Renal cortical epithelial cell (primary cell): ENCODE measurements at places on chromosomes 5 and 9.
A peak's percentile ranks its signal among the peaks of the same experiment; 100 is the strongest.

GRCh38 chr5:343461-344401, 22.2 kb downstream of the AHRR start:
- peak; percentile 14 for DNase-seq

DNA sequence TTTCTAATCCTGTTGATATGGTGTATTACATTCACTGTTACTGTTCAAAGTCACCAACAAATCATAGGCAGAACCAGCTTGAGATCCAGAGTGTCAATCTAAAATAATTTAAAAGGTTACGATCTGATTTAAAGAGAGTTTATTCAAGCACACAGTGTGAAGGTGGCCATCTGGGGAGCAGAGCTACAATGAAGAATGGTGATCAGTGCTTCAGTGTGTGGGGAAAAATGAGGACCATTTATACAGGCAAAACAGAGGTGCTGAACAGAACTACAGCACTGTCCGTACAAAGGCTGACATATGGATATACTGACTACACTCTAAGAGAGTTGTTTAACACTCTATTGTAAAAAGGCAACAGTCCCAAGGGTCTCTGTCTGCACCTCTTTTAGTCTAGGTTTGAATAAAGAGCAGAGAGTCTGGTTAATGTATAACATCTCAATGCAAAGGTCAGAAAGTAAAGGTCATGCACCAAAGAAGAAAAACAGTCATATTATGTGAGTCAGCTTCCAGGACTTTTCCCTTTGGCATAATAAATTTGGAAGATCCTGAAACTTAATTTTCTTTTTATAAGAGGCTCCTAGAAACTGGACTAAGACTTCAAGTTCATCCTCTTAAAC, 29.7 kb upstream of the TDRD7 start:
- DNase-seq, result peak; percentile 89

DNA sequence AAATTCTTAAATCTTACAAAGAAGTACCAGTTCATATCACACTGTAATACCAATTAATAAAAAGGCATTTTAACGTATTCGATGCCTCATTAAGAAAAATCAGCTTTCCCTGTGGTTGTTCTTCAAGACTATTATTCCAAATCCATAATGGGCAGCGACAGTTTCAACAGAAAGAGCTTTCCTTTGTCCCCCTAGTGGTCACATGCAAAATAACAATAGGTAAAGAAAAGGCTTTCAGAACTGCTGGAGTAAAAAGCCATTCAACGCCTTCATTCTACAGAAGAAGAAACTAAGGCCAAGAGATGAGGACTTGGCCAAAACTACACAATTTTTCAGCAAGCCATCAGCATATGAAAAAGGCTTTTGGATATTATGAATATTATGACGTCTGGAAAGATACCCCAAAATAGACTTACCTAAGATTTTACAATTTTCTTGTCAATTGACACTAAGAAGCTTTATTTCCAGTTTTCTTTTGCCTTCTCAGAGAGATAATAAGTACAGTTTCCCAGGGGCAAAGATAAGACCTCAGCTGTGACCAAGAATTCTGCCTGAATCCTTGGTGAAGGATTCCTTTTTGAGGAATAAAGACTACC, 6.7 kb upstream of the CDH6 start:
- peak; percentile 58 for DNase-seq

- DNase-seq, result no peak
These were observed 28.8 kb downstream of the TNIP1 start for GRCh38 chr5:151051931-151052608.

- no peak for DNase-seq
These were observed 208.6 kb downstream of the GRIA1 start for GRCh38 chr5:153699035-153699434.

GRCh38 chr9:98359569-98359968, 104.1 kb upstream of the TBC1D2 start:
- no peak for DNase-seq

DNA sequence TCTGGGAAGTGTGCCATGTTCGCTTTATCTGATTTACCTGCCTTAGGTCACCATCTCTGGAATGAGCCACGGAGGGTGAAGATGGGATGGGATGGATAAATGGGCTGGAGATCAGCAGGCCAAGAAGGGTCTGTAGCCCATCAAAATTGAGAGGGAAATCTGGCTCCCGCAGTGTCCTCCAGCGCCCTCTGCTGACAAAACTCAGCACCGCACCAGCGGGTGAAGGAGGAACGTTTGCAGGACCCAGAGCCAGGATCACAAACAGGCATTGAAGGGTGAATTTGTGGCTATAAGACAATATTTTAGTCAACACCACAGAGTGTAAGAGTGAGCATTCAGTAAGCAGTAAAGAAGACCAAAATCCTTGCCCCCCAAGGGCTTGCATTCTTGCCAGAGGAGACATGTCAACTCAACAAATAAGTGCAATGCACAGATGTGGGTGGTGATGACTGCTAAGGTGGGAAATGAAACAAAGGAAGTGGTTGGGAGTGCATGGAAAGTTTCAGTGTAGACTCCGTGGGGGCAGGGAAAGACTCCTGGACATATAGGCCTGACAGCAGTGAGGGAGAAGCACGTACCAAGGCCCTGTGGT, 124.4 kb downstream of the TENT4A start:
- no peak for DNase-seq

DNA sequence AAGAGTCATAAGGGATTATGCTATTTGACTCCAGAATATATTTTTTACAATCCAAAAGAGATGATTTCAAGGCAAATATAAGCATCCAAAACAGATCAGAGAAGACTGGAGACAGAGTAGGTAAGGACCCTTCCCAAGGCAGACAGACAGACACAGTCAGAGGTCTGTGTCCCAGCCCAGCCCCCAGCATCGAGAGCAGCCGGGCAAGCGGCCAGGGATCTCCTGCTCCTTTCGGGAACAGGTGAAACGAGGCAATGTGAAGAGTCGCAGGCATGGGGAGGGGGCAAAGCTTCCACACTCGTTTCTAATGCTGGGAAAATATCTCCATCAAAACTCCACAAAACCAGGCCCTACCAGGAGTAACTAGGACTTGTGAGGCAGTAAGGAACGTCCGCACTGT, 5.8 kb downstream of the PAEP start:
- no peak for DNase-seq

GRCh38 chr5:3377176-3377575, 218.5 kb upstream of the IRX1 start:
- no peak for DNase-seq

DNA sequence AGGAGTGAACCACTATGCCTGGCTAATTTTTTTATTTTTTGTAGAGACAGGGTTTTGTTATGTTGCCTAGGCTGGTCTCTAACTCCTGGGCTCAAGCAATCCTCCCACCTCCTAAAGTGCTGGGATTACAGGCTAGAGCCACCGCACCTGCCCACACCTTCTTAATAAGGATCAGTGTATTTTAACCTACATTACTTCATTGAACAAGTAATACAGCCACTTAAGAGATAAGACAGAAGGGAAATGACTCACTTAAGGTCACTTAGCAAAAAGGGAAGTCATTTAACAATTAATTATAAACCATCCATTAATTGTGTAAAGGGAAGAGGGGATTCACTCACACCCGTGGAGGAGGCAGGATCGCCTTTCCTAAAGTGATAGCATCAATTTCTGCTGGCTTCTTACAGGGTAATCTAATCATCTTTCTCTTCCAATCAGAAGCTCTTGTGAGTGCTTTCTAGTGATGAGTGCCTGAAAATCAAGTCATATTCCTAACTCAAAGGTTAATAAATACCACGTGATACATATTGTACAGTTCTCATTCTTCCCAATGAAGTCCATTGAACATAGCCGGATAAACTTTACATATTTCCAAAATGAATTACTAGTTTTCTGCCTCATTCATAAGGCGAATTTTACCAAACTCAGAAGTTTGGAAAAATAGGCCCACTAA, 3.5 kb downstream of the FBXW11 start:
- DNase-seq, result no peak

GRCh38 chr9:105359892-105360291, 87.9 kb upstream of the FSD1L start:
- no peak for DNase-seq

DNA sequence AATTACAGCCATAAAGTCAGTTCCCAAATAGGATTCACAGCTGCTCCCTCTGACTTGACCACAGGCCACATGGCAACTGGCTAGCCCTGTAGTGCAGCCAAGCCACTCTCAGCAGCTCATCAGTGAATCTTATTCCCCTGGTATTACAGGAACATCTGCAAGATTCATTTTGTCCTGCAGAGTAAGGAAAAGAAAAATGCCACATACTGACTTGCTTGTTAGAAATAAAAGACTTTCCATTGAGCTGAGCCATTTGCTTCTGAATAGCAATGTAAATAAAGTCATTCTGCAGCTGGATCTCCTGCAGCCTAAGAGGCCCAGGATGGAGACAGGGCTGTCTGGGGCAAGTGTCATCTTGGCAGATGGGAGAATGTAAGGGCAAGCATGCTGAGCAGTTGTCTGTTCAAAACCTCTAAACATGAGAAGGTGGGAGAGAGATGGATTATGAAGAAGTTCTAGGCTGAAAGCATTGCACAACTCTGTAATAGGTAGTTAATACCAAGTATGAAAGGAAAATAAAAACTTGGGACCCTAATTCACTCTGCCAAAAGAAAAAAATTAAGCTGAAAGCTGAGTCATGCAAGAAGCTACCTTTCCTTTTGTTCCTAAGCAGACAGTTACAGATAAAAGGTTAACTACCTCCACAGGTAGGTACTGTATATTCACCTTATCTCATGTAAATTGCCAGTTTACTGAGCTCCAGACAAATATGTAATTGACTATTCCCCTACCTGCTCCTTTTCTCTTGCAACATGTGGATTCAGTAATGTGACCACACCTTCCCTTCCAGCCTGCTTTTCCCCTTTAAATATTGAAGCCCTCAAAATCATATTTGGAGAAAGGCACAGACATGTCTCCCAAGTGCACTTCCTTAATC, 244.4 kb upstream of the RAI14 start:
- no peak for DNase-seq

- DNase-seq, result peak; percentile 10
These were observed 184.6 kb upstream of the PUM3 start for GRCh38 chr9:3028535-3028934.

DNA sequence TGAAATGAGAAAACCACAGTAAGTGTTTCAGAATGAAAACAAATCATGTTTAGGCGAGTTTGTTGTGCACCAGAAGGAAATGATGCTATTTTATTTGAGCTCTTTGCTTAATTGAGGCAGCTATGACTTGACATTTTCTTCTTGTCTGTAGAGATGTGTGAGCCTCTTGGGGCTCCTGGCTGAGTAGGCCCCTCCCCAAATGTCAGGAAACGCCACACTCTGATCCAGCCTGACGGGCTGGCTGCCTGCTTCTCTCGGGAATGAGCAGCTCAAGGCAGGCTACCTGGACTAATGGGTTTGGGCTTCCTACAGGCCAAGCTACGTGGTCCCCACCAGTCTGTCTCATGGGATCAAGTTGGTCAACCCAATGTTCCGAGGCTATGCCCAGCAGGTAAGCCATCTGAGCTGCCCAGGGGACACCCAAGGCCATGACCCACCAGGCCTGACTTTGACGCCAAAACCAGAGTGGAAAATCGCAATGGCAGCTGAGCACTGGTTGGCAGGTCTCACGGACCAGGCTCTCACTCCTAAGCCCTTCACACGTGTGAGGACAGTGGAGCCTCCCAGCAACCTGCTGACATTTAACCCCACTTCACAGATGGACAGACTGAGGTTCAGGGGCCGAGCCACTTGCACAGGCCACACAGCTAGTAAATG, 29.9 kb downstream of the USP20 start:
- DNase-seq, result no peak

- DNase-seq, result no peak
These were observed 4.7 kb downstream of the QRFP start for GRCh38 chr9:130891688-130892476.

GRCh38 chr9:93267681-93268505, 84.0 kb downstream of the WNK2 start:
- DNase-seq, result no peak

GRCh38 chr5:125440905-125441304, 694.5 kb upstream of the ZNF608 start:
- no peak for DNase-seq

DNA sequence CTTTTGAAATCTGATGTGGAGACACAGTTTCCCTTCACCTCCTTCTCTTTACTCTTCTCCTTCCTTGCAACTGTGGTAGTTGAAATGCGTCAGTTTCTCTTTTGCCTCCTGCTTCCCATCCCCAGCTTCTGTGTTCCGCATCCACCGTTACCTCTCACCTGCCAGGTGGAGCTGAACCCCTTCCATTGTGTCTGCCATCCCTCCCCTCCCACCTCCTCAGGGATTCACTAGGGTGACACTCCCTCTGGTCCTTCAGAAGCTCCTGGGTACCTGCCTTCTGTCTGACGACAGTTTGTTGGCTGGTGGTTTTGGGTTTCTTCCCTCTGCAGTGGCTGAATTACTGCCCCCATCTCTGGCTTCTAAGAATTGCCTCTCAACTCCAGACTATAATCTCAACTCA, 132.1 kb downstream of the SLC24A2 start:
- no peak for DNase-seq

DNA sequence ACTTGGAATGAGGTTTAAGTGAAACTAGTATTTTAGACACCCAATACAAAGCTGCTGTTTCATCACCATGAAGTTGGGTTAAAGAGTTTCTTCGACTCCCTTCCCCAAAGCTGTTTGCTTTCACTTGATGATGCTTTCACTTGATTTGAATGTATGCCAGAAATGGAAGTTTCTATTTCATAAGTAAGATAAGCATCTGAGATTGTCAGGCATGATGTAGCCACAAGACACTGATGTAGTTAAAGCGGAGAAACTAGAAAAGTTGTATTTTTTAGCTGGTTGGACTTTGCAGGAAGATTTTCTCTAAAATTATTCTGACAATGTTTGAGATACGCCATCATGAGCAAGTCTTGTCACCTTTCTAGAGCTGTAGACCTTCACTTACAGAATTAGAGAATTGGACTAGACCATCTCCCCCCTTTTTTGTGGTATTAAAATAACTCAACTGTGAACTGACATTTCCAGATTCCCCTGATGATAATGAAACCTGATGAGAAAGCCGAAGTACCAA, 20.0 kb downstream of the MOCS2 start:
- DNase-seq, result no peak

DNA sequence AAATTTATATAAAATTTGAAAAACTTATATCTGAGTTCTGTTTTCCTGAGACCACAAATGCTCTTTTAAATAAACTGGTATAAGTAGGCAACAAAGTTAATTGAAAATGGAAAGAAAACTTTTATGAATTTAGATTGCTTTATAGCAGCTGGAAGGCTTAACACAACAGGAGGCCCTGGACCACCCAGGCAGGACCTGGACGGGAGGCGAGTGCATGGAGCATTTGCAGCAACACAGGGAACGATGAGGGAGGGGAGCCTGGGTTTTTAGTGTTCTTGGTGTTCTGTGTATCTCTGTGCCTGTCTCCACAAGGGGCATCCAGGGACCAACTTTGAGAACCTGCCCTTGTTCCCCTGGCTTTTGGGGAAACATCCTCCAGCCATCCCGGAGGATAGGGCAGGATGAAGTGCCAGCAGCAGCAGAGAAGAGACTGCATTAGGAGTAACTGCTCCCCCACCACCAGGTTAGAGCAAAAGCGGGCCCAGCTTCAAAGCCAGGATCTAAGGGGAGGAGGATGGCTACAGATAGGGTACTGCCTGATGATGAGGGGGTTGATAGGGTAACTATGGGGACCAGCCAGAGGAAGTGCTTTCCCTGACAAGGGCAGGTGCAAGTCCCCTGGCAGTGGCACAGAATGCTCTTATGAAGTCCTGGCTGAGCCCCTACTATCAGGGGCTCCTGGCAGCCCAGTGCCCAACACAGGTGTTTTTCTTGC, 6.7 kb upstream of the SPATA31E1 start:
- DNase-seq, result no peak
